Activated CD4-positive, alpha-beta T cell treated with anti-CD3 and anti-CD28 coated beads, Interleukin-2, amount 10 ng/mL, durations not matched to agents 7 days and 5 days (primary cell): ENCODE measurements at places on chromosomes 3 and 15. TPM values are rescaled to one million over a fixed set of nuclear protein-coding genes. Genes with fewer than 3 reads are reported as not detected.

DNA sequence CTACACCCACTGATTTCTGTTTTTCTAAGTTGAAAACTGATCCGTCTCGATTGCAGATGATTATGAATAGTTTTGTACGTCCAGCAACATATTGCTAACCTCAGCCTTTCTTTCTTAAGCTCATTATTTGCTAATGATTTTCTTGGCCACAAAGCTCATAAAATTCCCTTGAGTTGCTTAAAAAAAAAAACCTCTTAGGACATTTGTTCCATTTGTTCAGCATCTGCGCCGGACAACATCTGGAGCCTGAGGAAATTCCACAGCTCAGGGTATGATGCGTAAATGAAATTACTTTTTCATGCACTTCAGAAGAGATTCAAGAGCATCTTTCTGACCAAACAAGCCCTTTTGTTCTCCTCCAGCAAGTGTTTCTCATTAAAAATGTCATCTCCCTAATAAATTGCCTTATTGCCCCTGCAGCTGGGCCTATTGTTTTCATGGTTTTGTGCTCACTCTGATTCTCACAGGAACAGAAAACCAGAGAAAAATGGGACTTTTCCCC lies 249.1 kb upstream of the MCTP2 start:
- DNase-seq, result no peak

GOLGA6A gene
- total RNA-seq, result not detected

- DNase-seq, result no peak
Measured at GRCh38 chr3:53804697-53805462, 41.3 kb downstream of the CHDH start.

TMEM158 gene
- total RNA-seq, result 0.54 TPM

TXNRD3 gene
- total RNA-seq, result 0.94 TPM

TMIE gene
- total RNA-seq, result 1.6 TPM

- no peak for DNase-seq
Measured at GRCh38 chr3:41369838-41370237, 170.5 kb downstream of the CTNNB1 start.

DNA sequence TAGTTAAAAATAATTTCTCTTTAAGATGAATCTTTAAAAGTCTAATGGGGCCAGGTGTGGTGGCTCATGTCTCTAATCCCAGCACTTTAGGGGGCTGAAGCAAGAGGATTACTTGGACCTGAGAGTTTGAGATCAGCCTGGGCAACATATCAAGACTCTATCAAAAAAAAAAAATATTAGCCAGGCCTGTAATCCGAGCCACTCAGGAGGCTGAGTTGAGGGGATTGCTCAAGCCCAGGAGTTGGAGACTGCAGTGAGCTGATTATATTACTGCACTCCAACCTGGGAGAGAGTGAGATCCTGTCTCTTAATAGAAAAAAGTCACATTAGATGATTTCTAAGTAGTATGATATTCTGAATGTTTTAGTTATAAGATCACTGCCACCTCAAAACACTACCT lies 322.0 kb upstream of the MANF start:
- no peak for DNase-seq

- DNase-seq, result no peak
Measured at GRCh38 chr3:107973152-107973551, 117.7 kb downstream of the CD47 start.

KLHL40 gene
- total RNA-seq, result not detected

CTXND1 gene
- total RNA-seq, result not detected

UMPS gene
- total RNA-seq, result 27.8 TPM

DNA sequence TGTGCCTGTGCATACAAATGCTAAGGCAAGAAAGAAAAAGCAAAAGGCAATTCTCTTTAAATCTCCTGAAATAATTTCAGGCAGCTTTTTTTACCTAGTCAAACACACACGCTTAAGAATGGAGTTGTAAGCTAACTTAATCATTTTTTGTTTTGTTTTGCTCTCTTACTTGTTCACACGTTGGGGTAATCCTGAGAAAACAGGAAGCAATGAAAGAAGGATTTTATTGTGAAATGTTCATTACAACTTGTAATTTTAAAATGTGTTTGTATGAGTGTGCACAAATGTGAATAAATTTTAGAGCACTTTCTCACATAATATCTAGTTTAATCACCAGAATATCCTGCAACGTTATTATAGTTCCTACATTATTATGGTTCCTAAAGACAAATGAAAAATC lies 263.8 kb downstream of the LPP start:
- DNase-seq, result no peak

DNA sequence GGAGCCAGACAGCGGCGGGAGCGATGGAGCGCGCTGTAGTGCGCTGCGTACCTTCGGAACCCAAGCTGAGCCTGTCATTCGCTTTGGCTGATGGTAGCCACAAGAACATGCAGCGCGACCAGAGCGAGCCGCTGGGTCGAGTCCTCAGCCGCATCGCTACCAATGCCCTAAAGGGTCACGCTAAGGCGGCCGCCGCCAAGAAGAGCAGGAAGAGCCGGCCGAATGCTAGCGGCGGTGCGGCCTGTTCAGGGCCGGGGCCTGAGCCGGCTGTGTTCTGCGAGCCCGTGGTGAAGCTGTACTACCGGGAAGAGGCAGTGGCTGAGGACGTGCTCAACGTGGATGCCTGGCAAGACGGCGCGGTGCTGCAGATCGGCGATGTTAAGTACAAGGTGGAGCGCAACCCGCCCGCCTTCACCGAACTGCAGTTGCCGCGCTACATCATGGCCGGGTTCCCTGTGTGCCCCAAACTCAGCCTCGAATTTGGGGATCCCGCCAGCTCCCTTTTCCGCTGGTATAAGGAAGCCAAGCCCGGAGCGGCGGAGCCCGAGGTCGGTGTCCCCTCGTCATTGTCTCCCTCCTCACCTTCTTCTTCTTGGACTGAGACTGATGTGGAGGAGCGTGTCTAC lies 498 bp downstream of the PDE12 start:
- DNase-seq, result peak; percentile 42

GRCh38 chr3:187777331-187777941 lies 32.2 kb upstream of the BCL6 start:
- peak; percentile 63 for DNase-seq

GRCh38 chr3:44395714-44396113 lies 57.1 kb downstream of the TCAIM start:
- DNase-seq, result no peak

ECE2 gene
- not detected for total RNA-seq

DNA sequence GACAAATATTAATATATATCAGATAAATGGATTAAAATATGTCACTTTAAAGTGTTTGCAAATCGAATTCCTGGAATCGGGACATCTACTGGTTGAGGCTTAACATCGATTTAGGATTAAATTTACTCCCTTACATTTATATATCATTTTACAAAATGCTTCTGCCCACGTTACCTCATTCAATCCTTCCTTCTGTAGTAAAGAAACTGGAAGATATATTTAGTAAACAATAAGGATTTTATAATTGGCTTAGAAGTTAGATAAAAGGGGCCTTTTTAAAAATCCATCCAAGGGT lies 1.3 kb downstream of the CLPX start:
- DNase-seq, result no peak

DNA sequence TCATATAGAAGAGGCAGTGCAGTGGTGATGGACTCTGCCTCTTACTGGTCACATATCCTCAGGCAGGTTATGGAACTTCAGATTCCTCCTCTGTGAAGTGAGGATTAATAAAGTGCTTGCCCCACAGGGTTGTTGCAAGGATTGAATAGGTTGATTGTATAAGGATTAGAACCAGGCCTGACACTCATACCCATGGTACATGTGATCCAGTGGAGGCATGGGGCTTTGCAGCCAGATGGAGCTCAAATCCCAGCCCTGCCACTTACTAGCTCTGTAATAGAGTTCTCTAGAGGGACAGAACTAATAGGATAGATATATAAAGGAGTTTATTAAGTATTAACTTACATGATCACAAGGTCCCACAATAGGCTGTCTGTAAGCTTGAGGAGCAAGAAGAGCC lies 184.6 kb upstream of the EIF1B start:
- DNase-seq, result no peak

CORO2B gene
- total RNA-seq, result not detected

SPTSSB gene
- total RNA-seq, result not detected

DNA sequence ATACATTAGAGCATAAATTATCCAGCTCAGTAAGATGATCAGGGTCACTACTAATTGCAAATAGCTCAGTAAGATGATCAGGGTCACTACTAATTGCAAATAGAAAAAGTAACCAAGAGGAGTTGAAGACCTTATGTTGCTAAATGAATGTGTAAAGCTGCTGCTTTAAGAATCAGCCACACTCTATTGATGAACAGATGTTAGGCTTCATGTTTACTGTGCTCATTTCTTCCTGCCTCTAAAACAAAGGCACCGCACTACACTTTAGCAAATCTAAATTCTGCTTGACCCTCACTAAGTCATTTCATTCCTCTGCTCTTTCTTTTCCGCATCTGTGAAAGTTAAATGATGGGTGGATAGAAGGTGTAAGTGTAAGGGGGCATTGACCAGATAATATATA lies 92.6 kb upstream of the PLSCR4 start:
- DNase-seq, result no peak

SENP8 gene
- total RNA-seq, result 1.3 TPM

ZIC4 gene
- not detected for total RNA-seq

- no peak for DNase-seq
Measured at GRCh38 chr15:78243491-78243941, 9.2 kb upstream of the ACSBG1 start.

GRCh38 chr3:123593381-123593780 lies 8.5 kb upstream of the HACD2 start:
- no peak for DNase-seq

DNA sequence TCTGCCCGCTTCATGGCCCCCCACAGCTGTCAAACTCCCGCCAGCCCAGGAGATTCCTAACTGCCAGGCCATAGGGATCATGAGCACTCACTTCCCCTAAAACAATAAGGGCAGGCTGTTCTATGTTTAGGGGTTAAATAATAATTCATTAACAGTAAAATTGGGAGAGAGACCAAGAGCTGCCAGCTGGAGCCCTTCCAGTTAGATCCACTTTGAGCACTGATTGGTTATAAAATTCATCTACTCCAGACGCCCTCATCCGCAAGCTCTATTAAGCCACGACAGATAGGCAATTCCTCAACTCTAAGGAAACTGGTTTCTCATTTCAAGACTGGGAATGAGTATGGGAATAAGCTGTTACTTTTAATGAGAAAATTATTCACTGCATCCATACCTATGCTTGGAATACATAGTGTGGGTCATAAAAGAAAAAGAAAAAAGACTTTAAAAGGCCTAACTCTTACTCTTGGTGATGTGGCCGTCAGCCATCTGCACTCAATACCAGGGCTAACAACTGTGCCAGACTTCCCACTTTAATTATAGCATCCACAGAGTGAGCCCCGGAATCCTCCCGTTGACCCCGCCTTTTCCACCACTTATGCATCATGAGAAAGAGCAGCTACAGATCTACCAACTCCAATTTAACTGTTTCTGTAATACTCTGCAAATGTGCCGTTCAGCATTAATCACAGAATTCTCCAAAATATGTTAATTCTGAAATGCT lies 44.5 kb downstream of the IL17RD start:
- DNase-seq, result no peak

ACP3 gene
- total RNA-seq, result not detected

- DNase-seq, result no peak
Measured at GRCh38 chr15:67558502-67558901, 16.0 kb downstream of the MAP2K5 start.

DNA sequence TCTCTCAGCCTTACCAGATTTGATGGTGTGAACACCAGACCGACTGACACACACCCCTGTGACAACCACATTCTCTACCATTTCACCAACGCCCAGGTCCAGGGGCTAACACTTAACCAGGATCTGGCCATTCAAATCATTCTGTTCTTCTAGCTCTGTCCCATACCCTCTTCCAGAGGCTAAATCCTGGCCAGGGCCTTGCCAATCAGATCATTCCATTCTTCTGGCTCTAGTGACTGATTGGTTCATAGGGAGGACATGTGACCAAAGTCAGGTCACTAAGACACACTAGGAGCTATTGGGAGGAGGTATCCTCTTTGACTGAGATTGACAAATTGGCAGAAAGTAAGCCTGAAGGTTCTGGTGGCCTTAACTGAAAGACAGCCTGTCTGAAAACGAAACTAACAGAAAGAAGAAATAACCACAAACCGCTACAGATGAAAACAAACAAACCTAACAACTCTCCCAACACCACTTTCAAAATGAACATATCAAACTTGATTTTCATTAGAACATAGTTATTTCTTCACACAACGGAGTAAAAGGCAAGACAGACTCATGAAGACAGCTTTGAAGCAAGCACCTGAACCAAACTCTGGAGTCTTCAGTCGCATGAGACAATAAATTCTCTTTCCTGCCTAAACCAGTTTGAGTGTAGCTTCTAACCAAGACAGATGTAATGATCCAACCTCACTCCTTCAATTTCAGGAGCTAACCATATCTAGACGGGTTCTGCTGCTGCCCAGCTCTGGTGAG lies 68.5 kb downstream of the TRANK1 start:
- DNase-seq, result peak; percentile 54

DNA sequence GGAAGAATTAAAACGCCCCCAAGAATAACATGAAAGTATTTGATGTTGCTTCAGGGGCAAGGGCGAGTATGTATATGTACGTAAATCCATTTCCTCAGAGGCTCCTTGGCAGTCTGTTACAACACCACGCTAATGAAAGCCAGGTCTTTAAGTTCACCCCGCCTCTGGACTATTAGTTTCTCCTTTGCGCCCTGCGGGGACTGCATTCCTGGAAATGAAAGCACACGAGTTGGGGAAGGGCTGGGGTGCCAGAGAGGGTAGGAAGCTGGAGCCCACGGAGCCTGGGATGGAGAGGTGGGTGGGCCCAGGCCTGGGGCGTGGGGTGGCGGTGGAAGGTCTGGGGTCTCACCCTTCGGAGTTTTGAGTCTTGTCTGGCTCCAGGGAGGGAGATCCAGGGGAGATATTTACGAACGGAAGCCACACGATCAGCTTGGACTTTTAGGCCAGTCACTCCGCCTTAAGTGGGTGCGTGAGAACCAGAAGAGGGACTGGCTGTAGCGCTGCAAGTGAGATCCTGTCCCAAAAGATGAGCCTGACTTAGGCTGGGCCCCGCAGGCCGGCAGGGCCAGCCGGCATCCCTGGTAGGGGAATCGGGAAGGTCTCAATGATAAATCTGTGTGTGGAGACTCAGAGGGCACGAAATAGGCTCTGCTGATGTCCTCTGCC lies 1.6 kb upstream of the PLCL2 start:
- no peak for DNase-seq

DNA sequence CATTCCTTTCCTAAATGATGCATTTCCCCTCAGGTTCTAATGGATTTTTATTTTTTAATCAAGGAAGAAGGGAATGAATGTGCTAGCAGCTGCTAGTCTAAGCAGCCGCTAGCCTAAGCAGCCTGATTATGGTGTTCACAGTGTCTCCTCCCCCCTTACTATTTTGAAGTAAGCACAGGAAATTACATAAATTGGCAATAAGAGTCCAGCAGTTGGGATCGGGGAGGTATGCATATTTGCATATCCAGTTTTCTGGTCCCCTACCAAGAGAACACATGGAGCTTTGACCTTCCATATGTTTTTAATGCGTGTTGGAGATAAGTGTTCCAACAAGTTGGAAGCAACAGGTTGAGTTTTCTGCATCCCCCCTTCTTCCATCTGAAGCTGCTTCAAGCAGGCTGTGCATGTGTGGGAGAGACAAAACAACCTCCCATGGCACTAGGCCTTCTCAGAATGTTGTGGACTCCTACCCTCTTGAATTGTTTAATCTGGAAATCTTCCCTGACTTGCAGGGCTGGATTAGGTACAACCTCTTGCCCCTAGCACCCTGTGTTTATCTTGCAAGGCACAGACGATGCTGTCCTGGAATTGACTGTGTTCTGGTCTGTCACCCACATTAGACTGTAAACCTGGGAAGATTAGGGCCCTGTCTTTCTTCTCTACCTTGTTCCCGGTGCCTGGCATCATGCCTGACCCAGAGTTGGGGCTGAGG lies 124.8 kb upstream of the LRIG1 start:
- DNase-seq, result no peak
